Bone marrow (tissue), 2 donors: ENCODE measurements at places on chromosomes 6 and 20.

DNA sequence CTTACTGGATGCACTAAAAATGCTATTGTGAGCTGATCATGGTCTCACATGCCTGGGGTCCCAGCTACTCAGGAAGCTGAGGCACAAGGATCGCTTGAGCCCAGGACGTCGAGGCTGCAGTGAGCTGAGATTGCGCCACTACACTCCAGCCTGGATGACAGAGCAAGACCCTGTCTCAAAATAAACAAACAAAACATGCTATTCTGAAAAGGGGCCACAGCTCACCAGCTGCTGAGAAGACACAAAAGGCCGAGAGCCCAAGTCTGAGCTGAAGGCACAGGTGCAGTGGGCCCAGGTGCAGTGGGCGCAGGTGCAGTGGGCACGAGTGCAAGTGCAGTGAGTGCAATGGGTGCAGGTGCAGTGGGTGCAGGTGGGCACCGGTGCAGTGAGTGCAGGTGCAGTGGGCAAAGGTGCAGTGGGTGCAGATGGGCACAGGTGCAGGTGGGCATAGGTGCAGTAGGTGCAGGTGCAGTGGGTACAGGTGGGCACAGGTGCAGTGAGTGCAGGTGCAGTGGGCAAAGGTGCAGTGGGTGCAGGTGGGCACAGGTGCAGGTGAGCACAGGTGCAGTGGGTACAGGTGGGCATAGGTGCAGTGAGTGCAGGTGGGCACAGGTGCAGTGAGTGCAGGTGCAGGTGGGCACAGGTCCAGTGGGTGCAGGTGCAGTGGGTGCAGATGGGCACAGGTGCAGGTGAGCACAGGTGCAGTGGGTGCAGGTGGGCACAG lies 16.0 kb downstream of the ZBTB46 start:
- no peak for DNase-seq

GRCh38 chr6:110353457-110354001 lies 4.6 kb downstream of the METTL24 start:
- no peak for DNase-seq

- DNase-seq: no peak
Measured at GRCh38 chr6:42338744-42339222, 112.9 kb downstream of the TRERF1 start.

DNA sequence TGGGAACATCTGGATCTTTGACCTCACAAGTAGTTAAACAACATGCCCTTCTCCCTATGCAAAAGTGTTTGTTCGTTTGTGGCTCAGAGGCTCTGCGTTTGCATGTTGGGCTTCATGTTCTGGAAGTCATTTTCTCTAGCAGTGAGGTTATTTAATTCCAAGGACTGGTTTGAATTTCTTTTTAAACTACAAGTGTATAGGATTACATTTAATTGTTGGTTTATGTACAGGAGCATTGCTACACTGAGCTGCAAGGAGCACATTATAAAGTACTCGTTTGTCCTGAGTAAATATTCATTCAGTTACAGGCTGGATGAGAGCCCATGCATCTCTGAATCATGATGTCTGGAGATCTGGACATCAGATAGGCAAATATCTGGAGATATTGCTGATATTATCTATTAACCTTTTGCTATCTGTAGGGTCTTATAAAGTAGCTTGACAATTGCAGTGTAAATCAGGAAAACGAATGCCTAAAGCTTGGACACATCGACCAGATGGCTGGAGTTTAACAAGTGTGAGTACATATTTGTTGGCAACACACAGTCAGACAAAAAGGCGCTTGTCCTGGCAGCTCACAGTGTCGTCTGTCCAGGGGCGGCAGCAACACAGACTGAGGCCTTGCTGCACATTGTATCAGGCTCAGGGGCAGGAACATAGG lies 84.6 kb downstream of the PDE7B start:
- no peak for DNase-seq

GRCh38 chr20:63740070-63740626 lies 572 bp downstream of the SLC2A4RG start:
- no peak for DNase-seq

DNA sequence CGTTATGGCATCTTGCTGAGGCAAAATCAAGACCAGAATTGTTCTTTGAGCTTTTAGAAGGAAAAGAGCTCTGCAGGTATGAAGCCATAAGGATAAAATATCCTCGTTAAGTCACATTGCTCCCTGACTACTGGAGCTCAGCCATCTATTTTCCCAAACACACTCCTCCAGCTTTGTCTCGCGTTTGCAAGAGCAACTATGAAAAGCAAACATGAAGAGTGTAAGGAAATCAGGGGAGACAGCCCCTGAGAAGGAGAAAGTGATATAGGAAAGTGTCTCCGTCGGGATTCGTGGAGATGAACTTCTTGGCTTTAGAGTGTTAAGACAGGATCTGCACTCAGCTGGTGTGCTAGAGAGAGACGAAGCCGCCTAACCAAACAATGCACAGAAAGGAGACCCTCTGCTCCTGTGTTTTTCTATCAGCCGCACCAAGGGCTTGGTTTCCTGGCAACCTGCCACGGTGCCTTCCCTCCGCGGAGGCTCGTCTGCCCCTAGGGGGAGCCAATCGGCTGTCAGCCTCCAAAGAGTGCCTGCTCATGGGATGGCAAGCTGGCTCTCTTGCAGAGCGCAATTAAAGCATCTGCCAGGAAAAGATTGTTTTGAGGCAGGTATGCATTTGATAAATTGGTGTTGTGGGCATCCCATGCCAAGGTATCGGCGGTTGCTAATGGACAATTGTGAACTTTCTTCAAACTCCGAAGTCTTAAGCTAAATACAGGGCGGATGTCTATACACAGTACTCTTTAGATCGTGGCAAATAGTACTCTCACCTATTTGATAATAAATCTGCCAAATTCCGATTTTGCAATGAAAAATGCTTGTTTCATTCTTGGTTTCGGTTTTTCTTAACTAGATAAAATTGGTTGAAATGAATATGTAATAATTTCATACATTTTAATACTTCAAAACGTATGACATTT lies 603.2 kb downstream of the RNF144B start:
- no peak for DNase-seq

DNA sequence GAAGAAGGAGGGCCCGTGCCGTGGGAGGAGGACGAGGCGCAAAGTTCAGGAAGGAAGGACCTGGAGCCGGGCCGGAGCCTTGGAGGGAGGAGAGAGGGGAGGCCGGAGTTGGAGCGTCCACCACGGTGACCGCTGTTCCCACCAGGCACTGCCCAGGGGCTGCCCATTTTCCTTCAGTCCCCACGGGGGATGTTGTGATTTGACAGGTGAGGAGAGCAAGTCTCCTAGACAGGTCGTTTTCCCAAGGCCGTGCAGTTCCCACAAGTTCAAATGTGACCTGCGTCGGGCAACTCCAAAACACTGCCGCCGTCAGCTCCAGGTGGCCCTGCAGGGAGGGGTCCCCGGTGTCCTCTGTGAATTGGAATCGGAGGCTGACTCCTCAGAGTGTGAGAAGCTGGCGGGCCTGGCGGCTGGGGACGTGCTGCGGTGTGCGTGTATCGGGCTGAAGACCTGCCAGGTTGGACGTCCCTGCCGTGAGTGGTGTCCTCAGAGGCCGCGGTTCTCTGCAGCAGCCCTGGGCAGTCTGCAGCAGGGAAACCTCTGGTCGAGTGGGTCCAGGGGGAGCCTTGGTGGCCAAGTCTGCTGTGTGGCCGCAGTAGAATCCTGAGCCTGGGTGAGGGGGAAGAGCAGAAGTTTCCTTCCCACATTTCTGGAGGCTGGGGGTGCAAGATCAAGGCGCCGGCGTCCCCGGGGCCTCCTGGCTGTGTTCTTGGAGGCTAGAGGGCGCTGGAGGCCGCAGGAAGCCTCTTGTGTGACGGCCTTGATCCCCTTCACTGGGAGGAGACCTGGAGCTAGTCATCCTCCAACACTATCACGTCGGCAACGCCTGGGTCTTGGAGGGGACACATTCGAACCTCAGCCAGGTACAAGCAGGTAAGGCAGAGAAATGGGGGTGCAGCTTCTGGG lies 115.1 kb upstream of the FRMD1 start:
- no peak for DNase-seq

GRCh38 chr20:54600634-54601033 lies 125.2 kb downstream of the DOK5 start:
- no peak for DNase-seq

DNA sequence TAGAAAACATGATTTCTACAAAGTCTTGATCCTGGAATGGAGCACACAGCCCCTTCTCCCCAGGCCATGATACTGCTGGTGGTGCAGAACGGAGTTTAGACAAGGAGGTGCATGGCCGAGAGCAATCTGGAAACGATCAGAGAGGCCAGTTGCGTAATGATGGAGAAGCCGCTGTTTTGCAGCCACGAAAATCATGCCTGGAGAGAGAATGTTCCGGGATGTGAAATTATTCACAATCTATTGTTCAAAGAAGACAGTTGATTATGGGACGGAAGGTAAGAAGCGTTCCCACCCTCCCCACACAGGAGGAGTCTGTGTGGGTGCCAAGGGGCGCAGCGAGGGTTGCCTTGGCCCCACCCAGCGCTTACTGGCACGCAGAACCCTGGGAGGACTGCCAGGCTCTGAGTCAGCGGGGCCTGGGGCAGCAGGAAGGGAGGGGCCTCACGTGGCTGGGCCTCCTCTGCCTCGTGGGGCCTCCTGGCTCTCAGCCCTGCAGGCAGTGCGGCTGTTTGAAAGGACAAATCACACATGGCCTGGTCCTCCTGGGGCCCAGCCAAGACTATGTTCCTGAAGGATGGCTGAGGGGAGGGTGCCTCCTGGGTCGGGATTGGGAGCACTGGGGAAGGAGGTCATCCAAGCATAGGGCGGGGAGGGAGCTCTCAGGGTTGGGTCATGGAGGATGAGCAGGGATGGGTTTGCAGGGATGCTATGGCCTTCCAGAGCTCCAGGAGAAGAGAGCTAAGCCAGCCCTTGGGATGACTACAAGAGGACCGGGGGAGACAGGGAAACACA lies 8.7 kb upstream of the AP5S1 start:
- DNase-seq: peak; percentile 89

DNA sequence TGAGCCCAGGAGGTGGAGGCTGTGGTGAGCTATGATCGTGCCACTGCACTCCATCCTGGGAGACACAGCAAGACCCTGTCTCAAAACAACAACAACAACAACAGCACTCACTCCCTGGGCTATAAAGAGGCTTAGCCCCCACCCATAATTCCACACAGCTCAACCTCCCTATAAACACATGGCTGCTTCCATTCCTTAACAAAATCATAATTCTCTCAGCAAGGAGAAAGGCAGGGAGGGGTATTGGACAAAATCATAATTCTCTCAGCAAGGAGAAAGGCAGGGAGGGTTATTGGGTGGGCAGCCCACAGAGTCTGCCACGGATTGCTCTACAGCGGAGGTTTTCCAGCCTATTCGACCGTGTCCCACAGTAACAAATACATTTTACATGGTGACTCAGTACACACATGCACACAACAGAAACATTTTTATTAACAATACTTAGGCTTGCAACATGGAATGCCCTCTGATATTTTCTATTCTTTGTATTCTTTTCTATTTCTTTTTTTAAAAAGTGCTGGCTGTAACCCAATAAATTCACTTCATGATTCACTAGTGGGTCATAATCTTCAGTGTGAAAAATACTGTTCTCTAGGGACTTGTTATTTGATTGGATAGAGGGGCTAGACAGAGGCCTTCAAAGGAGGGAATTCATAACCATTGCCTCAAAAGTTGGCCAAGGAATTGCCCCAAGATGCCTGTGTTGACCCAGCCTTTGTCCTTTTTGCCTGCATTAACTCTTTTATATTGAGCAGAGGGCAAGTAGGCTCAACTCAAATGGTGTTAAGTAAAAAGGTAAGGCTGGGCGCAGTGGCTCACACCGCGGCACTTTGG lies 50.6 kb upstream of the ZMYND8 start:
- DNase-seq: no peak

- no peak for DNase-seq
Measured at GRCh38 chr20:57445774-57446173, 54.6 kb downstream of the RBM38 start.

- no peak for DNase-seq
Measured at GRCh38 chr20:35451295-35451694, 4.1 kb upstream of the CEP250 start.

- DNase-seq: peak; percentile 3
Measured at GRCh38 chr6:20056350-20056992, 155.8 kb downstream of the MBOAT1 start.

- no peak for DNase-seq
Measured at GRCh38 chr6:34697904-34698559, 1.5 kb upstream of the ILRUN start.

- DNase-seq: no peak
Measured at GRCh38 chr6:156946370-156946936, 169.3 kb downstream of the ARID1B start.

DNA sequence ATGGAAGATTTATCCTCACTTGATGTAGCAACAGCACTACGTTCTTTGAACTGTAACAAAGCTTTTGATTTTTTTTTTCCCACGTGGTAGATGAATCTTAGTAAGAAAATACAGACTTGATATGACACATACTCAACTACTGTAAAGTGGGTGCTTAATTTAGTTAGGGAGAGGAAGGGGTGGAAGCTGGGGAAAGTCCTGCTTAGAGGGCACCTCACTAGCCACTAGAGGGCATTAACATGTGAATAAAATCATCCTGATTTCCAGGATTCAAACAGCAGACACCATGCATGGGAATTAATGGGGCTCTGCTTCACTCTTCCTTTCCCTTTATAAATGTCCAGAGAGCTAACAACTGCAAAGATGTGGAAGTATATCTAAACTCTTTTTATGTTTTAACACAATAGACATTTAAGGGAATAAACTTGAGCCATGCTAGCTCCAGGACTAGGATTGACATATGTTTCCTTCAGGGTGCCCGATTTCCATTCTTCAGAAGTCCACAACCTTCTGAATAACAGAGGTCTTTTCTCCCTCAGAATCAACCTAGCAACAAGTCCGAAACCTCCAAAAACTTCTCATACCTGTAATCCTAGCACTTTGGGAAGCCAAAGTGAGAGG lies 250.1 kb downstream of the ATXN1 start:
- no peak for DNase-seq

GRCh38 chr6:30260036-30260504 lies 46.9 kb upstream of the TRIM26 start:
- no peak for DNase-seq

GRCh38 chr6:144931172-144932035 lies 646.3 kb downstream of the UTRN start:
- peak; percentile 7 for DNase-seq

DNA sequence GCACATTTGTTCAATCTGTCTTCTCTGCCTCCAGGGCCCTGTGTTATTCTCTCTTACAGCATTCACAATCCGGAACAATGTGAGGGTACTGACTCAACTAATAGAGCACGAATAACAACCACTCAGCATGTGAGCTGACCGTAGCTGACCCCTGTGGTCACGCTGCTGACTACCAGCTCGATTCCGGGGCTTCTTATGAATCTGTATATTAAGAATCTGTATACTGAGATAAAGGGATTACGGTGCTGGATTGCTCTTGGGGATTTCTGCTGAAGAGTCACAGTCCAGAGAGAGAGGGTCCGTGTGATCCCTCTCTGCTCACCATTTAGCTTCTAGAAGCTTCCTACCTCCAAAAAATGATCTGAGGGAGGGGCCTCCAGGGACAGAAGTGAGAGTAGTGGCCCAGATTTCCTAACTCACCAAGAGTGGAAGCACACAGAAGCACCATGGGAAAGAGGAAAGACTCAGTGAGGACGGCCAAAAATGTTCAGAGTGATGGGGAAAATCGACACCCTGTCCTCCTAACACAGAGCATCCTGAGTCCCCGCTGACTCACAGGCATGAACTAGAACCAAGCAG lies 156.2 kb downstream of the THBS2 start:
- no peak for DNase-seq
